ENCODE measurements at places on chromosomes 2 and 18.

DNA sequence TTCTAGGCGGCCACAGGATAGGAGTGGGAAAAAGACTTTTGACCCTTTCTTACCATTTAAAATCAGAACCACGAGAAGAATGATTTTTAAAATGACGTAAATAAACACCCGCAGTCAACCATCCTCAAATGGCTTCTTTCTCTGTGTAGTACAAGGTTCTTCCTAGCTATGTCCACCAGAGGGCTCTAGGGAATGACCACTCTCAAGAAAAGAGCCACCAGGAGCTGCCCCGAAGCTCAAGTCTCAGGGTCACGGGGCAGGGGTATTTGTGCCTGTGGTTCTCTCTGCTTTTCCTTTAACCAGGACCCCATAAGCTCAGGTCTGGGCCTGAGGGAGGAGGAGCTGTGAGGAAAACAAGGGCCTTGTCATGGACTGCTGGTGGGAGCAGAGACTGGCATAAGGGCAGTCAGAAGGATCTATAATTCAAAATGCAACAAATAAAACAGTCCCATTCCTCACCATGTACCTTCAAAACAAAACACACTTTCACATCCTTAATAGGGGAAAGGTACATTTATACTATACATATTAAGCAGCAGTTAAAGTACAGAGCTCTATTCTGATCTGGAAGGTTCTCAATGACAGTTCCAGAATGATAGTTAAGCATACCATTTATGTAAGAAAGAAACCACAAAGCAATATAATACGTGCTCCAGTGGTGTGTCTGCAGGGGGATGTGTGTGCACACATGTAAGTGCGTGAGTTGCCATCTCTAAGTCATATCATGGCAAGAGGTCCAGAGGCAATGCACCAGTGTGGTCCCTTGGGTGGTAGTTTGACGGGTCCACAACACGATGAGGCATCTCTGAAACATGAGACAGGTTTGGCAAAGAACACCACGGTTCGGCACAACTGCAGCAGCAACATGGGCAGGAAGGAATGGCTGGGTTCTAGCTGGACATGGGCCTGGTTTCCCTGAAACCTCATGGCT is 18.6 kb downstream of the LYPD1 start:
- DNase-seq = no peak

- no peak for DNase-seq
Observed at GRCh38 chr2:215737477-215737876, 275.9 kb downstream of the MREG start.

- DNase-seq = no peak
Observed at GRCh38 chr2:24209389-24210105, 34.7 kb downstream of the FAM228A start.

- no peak for DNase-seq
Observed at GRCh38 chr2:132849118-132849517, 179.1 kb upstream of the LYPD1 start.

DNA sequence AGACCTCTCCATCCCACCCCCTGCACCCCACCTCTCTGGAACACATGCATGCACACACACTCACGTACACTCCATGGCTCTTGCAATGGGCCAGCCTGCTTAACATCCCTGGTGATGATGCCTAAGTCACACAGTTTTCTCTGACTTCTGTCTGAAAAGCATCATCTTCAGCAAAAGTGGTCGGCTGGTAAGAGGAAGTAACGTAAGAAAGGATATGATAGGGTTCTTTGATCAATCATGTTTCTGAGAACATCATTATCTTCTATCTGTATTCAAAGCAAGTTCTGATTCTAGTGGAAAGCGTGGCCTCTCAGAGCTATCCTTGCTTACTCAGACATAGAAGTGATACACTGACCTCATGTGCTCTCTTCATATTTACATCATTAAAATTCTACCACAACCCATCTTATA is 11.4 kb upstream of the NDUFV2 start:
- no peak for DNase-seq

DNA sequence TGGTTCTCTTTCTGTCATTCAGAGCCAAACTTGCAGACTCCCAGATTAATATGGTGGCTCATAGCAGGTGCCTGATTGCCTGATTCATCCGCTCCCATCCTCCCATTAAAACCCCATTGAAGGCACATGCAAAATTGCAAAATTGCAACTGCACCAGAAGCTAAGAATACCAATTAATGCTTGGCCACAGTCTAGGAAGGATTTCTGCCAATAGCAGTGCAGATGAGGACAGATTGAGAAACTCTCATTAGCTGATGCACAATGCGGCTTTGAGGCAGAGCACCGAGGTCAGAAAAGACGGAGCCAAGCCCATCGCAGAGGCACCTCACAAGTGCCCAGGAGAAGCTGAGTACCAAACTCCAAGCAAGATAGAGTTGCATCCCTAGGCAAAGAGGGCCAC is 172.8 kb downstream of the ARL4C start:
- DNase-seq = no peak
